Stimulated activated CD8-positive, alpha-beta memory T cell treated with anti-CD3 and anti-CD28 coated beads, Interleukin-7, amount 100 ng/mL, for 4 hours (primary cell): ENCODE measurements at places on chromosomes 2 and 18.

- no peak for DNase-seq
Observed at GRCh38 chr2:55236992-55237543, 4.6 kb downstream of the RPS27A start.

DNA sequence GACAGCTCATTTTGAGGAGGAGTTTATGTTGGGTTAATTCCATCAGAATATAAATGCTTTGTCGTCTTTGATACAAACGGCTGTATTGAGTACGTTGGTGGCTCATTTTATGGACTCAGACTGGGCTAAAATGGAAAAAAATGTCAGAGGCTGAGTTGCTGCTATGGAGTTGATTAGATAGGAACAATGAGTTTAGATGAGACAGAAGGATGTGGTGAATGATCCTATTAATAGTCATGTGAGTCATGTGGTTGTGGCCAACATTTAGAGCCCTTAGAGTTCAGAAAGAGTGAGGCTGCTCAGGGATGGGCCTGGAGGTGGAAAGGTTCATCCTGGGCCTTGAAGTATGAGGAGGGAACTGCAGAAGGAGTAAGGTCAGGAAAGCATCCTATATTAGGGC, 434.2 kb downstream of the MEIS1 start:
- DNase-seq = no peak

DNA sequence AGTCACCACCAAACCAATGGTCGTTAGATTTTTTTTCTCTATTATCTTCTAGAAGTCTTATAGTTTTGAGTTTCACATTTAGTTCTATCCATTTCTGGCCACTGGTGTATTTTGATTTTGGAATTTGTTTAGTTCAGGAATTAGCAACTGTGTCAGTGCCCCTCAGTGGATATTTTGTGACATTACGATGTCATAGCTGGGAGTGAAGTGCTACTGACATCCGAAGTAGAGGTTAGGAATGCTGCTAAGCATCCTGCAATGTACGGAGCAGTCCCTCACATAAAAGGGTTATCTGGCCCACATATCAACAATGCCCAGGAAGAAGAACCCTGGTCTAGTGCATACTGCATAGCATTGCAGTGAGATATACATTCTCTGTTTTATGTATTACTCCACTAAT, 157.4 kb upstream of the RGPD4 start:
- no peak for DNase-seq

DNA sequence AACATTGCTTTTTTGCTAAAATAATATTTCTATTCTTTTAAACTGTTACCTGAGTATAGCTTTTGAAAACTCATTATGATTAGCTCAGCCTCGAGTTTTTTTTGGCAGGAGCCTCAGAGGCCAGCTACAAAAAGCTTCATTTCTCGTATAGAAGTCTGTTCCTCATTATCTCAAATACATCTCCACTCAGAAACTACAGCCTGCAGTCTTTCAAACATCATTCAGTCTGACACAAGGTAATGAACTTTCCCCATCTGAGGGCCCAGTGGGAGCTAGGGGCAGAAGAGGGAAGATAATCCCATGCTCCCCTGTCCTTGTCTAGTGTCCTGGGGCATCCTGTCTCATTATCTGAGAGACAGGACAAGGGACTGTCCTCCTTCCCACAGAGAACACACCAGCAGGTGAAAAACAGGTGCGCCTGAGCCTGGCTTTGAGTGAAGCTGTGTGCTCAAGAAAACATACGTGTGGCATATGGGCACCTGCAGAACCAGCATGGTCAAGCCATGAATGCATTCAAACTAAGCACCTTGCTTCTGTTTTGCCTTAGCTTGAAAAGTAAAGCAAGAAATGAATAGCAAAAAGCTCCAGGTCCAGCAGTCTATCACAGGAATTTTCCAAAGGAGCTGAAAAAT, 247.5 kb downstream of the MREG start:
- DNase-seq = no peak

DNA sequence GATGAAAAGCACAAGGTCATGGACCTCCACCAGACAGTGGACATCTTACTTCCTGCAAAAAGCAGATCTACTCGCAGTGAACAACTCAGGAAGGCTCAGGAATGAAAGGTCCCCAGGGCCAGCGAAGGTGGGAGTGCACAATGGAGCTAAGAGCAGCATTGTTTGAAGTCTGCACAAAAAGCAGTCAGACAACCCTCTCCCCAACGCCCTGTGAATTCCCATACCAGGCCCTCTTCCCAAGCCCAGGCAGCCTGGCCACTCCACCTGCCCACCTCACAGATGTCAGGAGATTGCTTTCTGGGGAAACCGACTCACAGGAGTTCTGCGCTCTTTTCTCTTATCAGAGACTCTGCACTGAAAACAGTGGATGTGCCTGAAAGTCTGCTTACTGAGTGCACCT, 34.8 kb downstream of the ST8SIA5 start:
- DNase-seq = no peak

DNA sequence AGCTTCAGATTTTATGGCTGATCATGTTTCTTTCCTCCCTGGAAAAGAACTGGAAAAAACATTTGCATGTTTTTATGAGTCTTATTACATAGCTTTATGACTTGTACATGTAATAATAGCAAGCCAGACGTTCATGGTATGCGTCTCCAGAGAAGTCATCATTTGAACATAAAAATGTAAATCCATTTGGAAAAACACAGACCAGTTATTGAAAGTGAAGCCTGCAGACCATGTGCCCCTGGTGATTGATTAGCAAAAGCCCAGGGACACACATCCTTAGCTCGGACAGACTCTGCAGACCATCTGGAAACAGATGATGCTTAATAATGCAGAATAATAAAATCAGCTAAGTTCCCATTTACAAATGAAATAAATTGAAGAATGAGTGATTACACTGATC, 283.1 kb downstream of the TDRD15 start:
- DNase-seq = no peak

GRCh38 chr2:134195341-134195740, 58.5 kb upstream of the MGAT5 start:
- no peak for DNase-seq

DNA sequence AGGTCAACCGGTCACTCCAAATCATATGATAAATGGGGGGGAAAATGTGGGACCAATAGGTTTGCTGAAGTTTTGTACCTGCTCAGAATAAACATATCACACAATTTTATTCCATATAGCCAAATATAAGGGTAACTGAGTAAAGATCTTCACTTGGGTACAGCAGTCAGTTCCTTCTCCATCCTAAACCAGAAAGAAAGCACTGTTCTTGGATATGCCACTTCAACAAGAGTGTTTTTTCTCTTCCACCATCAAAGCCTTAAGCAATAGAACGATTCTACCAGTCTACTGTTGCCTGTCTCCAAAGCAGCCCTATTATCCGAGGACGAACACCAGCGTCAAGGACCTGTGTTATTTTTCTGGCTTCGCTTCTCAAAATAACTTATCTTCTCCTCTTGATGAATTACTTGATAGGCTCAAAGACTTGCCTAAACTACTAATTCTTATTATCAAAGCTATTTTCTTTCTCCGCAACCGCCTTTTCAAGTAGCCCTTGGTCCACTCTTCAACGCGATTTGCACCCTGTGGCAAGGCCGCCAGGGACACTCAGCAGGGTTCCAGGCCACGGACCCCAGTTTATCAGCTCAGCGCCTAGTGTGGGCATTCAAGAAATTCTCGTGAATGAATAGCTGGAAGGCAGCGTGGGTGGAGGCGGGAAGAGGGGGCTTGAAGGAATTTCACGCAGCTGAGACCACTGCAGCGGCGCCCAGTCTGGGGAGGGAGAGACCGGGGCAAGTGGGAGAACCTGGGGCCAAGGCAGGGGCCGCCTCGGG, 646 bp downstream of the ALS2 start:
- DNase-seq = no peak

- DNase-seq = no peak
Observed at GRCh38 chr18:46320928-46321711, 216.9 kb downstream of the HAUS1 start.

- DNase-seq = no peak
Observed at GRCh38 chr2:159961037-159961436, 101.4 kb downstream of the PLA2R1 start.

DNA sequence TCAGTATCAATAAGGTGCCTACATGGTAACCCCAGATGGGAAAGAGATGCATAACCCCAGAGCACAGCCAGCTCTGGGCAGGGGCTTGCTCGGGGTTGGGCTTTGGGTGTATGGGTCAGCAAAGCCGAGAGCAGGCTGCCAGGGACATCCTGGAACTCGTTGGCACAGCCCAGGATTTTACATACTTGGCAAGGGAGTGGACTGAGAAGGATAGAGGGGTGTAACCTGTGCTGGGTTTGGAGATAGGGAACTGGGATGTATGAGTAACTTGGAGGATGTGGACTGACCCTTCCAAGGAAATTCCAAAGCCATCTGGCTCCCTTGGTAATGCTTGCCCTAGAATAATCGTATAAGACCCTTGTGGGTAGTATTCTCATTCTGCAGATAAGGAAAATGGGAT, 44.2 kb downstream of the GPR39 start:
- no peak for DNase-seq

DNA sequence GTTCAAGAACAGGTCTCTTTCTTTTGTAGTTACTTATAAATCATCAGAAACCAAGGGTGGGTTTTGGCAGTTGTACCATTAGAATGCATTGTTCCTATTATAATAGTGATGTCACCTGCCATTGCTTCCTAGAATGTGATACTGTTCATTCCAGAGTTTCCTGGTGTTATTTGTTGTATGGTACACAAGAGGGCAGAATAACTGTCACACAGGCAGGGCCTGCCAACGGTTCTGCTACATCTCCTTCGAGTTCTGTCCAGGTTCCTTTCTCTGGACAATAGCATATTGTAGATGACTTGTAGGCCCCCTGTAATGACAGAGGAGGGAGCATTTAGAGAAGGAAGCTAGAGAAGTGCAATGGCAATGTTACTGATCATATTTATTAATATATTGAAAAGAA, 98.3 kb downstream of the KLHL14 start:
- no peak for DNase-seq

DNA sequence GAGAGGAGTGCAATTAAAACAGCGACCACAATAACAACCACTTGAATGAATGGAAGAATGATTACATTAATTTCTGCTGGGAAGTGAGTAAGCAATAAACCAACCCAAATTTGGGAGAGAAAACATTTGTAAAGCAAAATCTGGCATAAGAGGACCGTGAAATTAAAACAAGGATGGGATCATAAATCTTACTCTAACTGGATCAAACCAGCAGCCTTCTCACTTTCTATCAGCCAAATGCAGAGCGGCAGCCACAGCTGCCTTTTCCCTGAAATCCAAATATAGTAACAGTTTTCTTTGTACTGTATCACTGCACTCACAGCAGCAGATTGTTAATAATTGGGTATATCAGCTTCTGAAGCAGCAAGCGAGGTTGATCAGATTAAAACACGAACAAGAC, 245.2 kb upstream of the REG3G start:
- DNase-seq = no peak

DNA sequence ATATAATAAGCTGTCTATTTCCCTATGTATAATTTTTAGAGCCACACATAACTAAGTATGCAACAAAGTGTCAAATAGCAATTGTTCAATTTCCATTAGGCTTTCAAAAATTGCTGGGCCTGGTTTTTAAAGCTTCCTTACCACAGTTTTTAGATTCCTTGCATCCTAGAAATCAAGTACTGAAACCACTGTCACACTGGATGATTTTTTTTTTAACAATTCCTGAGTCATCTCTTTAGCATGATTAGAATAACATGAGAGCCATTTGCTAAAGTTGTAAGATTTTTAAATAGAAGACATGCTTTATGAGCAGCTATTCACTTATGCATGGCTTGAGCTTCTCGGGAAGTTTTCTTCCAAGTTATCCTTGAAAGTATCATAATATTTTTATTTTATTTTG, 319.5 kb upstream of the NXPH2 start:
- no peak for DNase-seq

DNA sequence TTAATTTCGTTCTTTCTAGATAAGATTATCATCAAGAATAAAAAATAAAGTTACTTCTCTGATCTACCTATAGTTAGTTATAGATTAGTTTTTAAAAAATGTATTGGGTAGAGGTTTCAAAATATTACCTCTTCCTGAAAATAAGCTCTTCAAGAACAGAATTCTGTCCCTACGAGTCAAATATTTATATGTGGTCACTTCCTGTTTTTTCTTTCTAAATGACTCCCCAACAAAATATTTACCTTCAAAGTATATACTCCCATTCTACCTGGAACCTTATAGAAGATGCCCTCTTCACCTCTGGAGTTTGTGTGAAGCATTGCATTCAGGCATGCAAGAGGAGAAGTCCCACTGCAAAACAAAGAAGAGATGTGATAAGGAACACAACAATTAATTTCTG, 72.3 kb downstream of the ASXL2 start:
- no peak for DNase-seq

- no peak for DNase-seq
Observed at GRCh38 chr2:168671932-168672331, 130.5 kb upstream of the NOSTRIN start.

- no peak for DNase-seq
Observed at GRCh38 chr2:30661173-30662107, 145.8 kb downstream of the CAPN13 start.

- no peak for DNase-seq
Observed at GRCh38 chr2:158313734-158314133, 142.8 kb downstream of the CCDC148 start.

- no peak for DNase-seq
Observed at GRCh38 chr2:11024687-11025086, 113.0 kb downstream of the KCNF1 start.

GRCh38 chr2:240871071-240871958, 2.7 kb downstream of the AGXT start:
- no peak for DNase-seq

GRCh38 chr2:161436411-161436810, 20.3 kb downstream of the TBR1 start:
- DNase-seq = no peak

GRCh38 chr2:8831516-8831915, 5.9 kb downstream of the KIDINS220 start:
- DNase-seq = no peak

DNA sequence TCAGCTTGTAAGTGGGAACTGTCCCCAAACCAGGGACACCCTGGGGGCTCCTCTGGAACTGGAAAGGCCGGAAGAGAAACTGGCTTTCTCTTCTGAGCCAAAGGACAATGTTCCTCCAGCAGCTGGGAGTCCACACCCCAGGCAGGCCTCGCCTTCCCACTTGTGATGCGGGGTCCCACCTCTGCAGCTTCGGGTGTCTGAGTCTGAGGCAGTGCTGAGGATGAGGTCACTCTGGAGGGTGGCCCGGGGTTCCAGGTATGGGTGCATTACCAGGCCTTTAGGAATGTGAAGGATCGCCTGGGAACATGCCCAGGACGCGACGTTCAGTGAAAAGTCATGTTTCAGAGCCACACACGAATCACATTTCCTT, 18.2 kb upstream of the BOK start:
- DNase-seq = no peak

- DNase-seq = no peak
Observed at GRCh38 chr2:108587621-108588020, 53.4 kb downstream of the LIMS1 start.
